ENCODE measurements at places on chromosomes 2 and 18. TPM values are rescaled to one million over a fixed set of nuclear protein-coding genes. Genes with fewer than 3 reads are reported as not detected.

IL1R2 gene
- total RNA-seq: 0.71 TPM

CYS1 gene
- total RNA-seq: 1.4 TPM

BMPR2 gene
- 20.3 TPM for total RNA-seq

POU3F3 gene
- not detected for total RNA-seq

PRSS56 gene
- total RNA-seq: 0.16 TPM

HJURP gene
- total RNA-seq: 87.6 TPM

EMILIN2 gene
- 8.7 TPM for total RNA-seq

MSTN gene
- not detected for total RNA-seq

TCF23 gene
- not detected for total RNA-seq

NDC80 gene
- 16.5 TPM for total RNA-seq

COL4A3 gene
- total RNA-seq: 0.45 TPM

FOSL2 gene
- total RNA-seq: 49.5 TPM

TBR1 gene
- 0.11 TPM for total RNA-seq

FOXI3 gene
- not detected for total RNA-seq

NCKAP5 gene
- total RNA-seq: 1.7 TPM

TMEM17 gene
- total RNA-seq: 5.7 TPM

INHBB gene
- total RNA-seq: 14.2 TPM

UPP2 gene
- not detected for total RNA-seq

FIGN gene
- total RNA-seq: 3.3 TPM

UGT1A10 gene
- total RNA-seq: 0.26 TPM

CRYGC gene
- total RNA-seq: not detected

CNDP1 gene
- not detected for total RNA-seq

ANKRD30B gene
- not detected for total RNA-seq

NGEF gene
- total RNA-seq: 16.8 TPM

PCARE gene
- not detected for total RNA-seq

CFAP210 gene
- 0.28 TPM for total RNA-seq

SPATA3 gene
- total RNA-seq: not detected
